ENCODE measurements at places on chromosomes 12 and 14.

DNA sequence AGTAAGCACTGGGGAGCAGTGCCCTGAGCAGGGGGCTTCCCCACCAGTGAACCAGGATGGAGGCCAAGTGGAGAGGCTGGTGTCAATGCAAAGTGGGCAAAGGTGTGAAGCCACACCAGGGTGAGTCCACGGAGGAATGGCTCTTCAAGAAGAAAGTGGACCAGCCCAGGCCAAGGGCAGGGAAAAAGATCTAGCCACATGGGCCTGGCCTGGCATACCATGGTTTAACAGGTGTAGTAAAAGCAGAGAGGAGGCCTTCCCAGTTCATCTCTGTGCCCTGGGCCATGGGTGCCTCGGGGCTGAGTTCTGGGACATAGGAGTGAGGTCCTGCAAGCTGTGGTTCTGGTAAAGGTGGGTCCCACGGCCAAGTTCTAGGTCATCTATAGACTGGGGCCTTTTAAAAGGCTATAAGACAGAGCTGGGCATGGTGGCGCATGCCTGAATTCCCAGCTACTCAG is 153.4 kb downstream of the DPF3 start:
- no peak for DNase-seq

DNA sequence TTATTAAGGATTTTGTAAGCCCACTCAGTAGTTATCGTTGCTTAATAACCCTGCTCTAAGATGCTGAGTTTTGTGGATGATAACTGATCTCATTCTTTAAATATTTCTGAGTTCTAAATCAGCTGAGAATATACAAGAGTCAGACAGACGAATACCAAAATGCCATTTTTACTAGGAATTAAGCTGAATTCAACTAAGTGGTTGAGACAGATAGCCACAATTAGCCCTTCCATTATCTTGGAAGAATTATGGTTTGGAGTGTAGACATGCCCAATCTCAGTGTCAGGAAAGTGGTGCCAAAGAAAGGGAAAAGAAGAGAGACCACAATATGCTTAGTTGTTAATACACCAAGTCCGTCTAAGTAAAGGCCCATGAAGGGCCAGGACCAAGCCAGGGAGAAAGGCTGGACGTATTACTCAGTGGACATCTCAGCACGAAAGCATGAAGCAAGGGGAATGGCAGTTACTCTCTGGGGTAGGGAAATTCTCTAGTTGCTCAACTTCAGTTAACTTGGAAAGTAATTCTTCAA is 58.6 kb downstream of the KCNA5 start:
- no peak for DNase-seq

- DNase-seq: no peak
Measured at GRCh38 chr12:15268309-15268708, 47.1 kb upstream of the RERG start.

GRCh38 chr14:63203618-63204406 is 431 bp upstream of the RHOJ start:
- no peak for DNase-seq

- DNase-seq: no peak
Measured at GRCh38 chr12:41605545-41606305, 417.6 kb downstream of the PDZRN4 start.

GRCh38 chr12:105960319-105961083 is 178.3 kb downstream of the NUAK1 start:
- no peak for DNase-seq

DNA sequence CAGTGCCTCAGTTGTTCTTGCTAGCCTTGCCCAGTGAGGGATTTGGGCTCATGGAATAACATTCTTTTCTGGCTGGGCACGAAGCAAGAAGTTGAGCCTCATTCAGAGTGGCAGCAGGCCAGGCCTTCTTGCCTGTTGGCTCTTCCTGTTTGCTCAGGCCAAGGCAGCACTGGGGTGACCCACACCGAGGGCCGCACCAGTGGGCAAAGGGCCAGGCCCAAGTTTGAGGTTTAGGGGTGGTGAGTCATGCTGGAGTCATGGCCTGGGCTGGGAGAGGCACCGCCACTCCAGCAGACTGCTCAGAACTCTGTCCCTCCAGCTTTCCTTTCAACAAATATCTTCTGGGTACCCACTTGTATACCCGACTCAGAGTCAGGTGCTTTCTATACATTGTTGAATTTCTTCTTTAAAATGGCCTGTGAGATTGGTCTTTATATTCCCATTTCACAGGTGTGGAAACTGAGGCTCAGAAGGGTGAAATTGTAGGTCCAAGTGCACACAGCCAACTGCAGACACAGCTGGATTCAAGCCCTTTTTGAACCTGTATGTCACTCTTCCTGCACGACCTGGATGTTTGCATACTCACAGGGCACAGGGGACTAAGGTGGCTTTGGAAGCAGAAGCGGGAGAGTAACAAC is 279.4 kb downstream of the FOXN3 start:
- no peak for DNase-seq

- no peak for DNase-seq
Measured at GRCh38 chr12:113315358-113315757, 19.6 kb downstream of the SLC8B1 start.

- DNase-seq: no peak
Measured at GRCh38 chr12:124769163-124769530, 94.5 kb downstream of the SCARB1 start.

GRCh38 chr12:128930606-128931005 is 77.3 kb downstream of the GLT1D1 start:
- no peak for DNase-seq

DNA sequence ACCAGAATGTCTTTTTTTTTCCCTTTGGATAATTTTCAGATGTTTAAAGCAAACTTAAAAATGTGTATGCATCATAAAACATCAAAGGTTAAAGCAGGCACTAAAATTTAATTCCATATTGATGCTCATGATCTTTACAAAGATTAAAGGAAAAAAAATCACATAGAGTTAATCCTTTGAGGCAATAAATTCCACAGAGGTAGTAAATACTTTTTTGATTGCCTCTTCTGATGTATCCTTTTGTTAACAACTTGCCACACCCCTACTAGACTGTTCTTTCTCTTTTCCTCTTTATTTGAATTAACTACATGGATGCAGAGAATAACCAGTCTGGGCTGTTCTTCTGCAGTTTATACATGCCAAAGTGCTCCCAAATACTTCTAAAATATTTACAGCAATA is 45.2 kb upstream of the KCNJ8 start:
- no peak for DNase-seq

GRCh38 chr12:71504476-71504875 is 64.9 kb downstream of the LGR5 start:
- DNase-seq: no peak

- DNase-seq: no peak
Measured at GRCh38 chr12:43749016-43749415, 9.6 kb downstream of the PUS7L start.

- DNase-seq: no peak
Measured at GRCh38 chr14:75484711-75485429, 37.4 kb upstream of the BATF start.

DNA sequence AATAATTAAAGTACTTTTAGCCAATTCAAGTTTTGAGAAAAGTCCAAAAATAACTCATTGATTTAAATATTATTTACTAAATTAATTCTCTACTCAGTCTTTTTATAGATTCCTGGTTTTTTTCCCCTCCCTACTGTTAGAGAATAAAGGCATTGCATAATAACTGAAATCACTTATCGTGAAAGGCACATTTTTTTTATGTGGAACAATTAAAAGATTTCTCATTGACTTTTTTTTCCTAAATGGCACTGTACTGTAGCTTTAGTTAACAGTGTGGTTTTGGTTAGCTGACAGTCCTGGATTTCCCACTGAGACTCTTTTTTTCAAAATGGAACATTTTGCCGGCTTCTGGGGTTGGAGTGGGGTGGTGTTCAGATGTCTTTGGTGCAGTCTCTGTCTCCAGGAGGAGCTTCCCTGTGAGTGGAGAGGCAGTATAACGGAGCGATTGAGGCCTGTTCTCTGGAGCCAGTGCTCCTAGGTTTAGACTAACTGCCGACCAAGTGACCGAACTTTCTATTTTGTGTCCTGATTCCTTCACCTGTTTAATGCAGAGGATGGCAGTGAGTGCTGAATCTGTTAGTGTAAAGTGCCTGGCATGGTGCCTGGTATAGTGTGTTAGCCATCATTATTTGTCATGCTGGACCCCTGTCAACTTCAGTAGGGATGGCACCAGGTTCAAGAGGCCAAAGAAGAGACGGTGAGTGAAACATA is 117.7 kb downstream of the ADCK1 start:
- no peak for DNase-seq
